ENCODE measurements at places on chromosomes 13 and 19.

- DNase-seq: no peak
Observed at GRCh38 chr19:58183817-58184215, 955 bp downstream of the ZNF274 start.

GRCh38 chr13:45258334-45258675, 57.5 kb upstream of the KCTD4 start:
- DNase-seq: peak; percentile 50

DNA sequence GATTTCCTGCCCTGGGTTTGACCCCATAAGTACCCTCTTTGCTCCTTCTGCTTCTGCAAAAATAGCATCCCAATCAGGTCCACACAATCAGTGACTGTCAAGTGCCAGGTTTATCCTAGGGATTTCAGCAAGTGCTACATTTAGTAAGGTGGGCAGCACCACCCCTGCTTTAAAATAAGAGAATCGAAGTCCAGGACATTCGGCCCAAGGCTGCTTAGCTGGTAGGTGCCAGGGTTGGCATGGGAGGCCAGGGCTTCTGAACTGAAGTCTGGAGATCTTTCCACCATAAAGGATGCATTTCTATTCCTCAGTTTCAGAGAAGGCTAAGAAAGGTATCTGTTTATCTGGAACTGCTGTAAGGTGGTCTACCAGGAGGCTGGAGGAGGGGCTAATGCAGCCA, 408.3 kb downstream of the ZNF536 start:
- DNase-seq: no peak

DNA sequence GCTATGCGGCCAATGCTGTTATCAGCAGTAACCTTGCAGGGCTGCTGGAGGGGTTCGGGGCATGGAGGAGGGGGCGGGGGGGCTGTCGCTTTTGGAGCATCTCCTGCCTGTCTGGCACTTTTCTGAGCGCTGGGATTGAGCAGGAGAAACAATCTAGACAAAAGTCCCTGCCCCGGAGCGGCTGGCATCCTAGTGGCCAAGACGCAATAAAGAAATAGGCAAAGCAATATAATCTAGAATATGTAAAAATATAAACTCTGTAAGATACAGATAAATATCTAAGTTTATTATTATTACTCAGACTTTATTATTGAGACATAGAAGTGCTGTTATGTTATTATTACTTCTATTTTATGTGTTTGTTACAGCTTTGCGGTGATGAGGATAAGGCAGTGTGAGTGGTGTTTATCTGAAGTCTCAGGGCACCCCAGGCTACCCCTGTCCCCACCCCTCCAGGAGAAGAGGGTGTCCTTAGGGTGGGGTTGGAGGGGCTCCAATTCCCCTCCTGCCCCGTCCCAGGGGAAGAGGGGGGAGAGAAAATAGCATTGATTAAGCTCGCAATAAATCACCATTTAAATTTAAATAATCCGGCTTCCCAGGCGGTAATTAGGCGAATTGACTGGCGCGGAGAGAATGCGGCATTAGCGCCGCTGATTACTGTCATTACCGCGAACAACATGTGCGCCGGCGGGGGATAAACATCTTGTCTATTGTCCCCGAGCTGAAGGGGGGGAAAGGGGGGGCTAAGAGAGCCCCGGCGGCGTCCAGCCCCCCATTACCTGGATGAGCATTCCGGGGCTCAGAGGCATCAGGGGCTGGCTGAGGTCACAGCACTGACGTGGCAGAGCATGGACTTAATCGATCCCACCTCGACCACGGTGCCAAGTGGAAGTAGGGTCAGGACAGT, 3.2 kb downstream of the NPAS1 start:
- no peak for DNase-seq

DNA sequence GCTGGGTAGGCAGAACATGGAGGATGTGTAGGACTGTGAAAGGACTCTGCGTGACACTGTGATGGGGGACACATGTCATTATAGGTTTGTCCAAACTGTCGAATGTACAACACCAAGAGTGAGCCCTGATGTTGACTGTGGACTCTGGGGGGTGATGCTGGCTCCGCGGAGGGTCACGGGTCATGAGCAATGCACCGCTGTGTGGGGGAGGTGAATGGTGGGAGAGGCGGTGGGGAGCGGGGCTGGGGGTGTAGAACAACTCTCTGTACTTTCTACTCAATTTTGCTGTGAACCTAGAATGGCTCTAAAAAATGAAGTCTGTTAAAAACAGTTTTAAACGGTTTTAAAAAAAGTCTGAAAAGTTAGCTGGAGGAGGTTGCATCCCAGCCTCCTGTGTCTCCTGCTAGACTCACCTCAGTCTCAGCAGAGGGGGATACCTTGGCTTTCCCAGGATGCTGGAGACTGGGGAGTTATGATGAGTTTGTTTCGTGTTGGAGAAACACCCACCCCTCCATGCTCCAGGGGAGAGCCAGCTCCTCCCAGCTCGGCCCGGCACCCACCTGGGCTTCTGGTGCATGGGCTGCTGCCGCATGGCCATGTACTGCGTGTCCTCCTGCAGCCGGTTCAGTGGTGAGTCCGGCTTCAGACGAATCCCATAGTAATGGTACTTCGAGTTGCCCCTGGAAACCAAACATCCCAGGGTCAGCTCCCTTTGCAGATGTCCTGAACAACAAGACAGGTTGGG, 34.7 kb upstream of the RANBP3 start:
- DNase-seq: peak; percentile 32

DNA sequence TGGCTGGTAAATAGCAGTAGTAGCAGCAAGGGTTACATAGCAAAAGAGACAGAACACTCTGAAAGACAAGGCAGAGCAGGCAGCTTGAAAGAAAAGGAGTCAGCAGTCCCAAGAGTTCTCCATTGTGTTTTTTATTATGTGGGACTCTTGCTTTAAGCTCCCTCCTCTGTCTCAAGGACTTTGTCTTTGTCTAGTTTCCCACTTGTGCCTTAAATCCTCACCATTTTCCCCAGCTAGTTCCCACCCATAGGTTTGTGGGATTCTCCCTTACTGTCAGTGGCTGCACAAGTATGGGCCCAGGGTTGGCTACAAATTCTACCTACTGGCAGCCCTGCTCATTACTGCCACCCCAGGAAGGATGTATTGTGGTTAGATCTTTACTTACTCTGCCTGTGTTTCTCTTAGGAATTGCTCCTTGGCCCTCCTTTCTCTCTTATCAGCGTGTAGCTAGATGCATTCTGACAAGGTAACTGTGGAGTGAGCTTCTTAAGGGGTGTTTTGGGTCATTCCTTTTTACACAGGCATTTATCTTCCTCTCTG, 413.4 kb upstream of the PCDH9 start:
- DNase-seq: no peak

DNA sequence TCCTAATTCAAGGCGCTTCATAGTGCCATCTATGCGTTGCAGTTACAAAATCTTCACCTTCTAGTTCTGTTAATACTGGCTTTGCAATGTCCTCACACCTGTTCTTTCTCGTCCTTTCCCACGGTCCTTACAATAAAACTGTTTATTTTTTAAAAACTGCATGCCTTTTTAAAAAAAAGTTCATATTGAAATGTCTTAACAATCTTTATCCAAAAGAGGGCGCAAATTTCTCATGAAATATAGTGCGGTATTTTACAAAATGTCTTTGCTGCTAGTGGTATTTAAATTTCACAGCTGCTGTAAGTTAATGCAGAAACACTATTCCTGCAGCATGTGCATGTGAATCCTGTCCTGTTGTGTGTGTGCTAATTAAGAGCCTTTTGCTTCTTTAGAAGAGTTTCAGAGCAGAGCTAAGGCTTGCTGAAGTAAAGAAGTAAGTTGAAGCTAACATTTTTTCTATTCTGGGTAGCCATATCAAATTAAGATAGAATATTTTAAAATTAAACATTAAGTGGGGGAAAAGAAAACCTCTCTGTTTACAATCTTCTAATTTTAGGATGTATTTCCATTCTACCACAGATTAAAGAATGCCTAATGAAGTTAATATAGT, 15.8 kb upstream of the CLDN10 start:
- DNase-seq: no peak

DNA sequence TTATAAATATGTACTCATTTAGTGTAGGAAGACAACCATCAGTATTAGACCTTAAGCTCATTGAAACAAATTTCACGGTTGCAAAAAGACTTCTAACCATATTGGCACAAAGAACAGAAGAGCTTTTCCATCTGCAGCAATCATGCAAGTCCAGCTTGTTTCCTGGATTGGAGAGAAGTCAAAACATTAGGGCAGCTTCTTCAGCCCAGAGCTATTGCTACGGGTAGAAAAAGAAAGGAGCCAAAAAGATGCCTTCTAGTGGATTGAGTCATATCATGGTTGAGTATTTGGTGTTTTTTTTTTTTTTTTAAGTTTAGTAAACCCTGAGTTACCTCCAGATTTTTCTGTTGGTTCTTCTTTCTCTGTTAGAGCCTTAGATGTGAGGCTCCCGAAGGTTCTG, 99.8 kb downstream of the WDFY2 start:
- DNase-seq: no peak

DNA sequence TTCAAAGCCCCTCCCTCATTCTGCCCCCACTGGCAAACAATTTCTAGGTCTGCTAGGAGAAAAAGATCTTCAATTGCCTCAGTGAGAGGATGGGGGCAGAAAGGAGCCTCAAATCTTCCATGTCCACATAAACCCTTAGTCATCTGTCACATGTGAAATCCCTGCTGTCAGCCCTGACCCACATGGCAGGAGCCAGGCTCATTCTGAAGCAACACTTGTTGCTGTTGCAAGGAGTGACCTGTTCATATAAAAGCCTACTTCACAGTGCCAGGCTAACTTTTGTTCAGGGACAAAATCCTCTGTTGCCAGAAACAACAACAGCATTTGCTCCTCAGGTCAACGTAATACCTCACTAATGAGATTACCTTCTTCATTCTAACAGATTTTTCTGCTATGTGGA, 70.5 kb downstream of the IRS2 start:
- peak; percentile 66 for DNase-seq

DNA sequence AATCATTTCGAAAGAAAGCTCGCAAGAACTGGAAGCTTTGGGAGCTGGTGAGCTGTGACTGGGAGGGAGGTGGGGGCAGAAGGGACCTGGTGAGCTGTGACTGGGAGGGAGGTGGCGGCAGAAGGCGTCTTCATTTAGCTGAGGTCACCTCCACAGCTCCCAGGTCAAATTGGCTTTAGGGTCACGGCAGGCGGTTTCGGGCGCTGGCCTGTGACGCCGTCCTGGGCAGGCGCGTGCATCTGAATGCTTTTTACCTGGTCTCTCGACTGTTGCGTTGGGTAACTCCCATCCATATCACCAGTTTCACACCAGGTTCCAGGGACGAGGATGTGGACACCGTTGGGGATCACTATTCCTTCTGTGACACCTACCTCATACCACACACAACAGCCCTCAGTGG, 29.2 kb downstream of the C2CD4C start:
- DNase-seq: no peak

- DNase-seq: no peak
Observed at GRCh38 chr13:50355797-50356196, 340.6 kb downstream of the KCNRG start.

DNA sequence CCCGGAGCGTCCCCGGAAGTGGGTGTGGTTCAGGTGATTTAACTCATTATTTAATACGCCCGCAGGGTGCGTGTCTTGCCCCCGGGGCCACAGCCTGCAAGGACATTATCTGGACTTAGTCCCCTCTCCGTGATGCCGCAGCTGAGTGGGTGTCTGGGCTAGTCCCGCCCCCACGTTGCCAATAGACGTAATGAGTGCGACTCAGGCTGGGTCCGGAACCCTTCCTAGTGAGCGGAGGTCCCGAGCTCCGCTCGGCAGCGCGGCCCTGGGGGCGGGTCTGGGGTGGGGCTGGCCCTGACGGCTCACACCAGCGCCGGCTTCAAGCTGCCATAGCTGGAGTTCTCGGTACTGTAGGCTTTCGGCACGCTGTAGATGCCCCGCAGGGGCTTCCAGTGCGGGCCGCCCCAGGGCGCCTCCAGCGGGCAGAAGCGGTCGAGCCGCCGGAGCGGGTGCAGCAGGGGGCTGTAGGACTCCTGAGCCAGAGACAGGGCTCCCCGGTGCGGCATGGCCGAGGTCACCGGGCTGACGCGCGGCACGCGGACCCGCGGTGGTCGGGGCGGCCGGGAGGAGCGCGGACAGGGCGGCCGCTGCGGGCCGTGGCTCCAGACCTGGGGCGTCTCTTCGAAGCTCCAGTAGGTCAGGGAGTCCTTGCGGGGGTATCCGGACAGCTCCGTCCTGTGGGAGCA, 918 bp upstream of the LHB start:
- DNase-seq: peak; percentile 57

DNA sequence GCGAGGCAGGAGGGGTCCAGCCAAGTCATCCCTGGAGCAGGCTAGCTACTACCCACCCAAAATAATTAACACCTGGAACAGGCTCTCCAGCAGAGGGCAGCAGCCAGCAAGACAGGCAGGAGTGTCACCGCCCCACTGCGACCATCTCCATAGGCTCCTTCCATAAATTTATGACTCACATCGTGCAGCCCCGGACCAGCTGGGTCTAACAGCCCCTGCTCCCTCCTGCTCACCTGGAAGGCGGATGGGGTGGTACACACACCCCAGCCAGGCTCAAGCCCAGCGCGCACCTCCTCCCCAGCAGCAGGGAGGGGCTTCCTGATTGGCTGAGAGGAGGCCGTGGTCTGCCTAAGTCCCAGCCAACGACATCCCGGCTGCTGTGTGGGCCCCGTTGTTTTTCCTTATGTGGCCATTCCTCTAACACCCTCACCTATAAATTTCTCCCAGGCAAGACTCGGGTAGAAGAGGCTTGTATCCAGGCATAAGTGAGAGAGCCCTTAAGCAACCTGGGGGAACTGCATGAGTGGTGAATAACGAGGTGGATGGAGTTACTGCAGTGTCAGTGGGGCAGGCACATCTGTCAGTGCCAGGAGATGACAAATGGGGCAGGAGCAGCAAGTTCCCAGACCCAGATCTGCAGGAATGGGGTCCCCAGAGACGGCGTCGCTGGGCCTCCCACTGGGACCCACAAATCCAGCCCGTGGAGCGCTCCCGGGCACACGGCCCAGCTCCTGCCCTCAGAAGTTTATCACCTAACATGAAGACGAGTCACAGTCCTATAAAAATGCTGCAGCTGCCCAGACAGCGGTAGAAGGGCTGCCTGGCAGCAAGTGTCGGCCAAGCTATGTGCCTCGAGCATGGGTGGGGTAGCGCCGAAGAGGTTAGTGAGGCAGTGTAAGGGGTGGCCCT, 43.1 kb downstream of the CEBPG start:
- no peak for DNase-seq

- no peak for DNase-seq
Observed at GRCh38 chr19:359653-359925, 15.0 kb upstream of the MIER2 start.

DNA sequence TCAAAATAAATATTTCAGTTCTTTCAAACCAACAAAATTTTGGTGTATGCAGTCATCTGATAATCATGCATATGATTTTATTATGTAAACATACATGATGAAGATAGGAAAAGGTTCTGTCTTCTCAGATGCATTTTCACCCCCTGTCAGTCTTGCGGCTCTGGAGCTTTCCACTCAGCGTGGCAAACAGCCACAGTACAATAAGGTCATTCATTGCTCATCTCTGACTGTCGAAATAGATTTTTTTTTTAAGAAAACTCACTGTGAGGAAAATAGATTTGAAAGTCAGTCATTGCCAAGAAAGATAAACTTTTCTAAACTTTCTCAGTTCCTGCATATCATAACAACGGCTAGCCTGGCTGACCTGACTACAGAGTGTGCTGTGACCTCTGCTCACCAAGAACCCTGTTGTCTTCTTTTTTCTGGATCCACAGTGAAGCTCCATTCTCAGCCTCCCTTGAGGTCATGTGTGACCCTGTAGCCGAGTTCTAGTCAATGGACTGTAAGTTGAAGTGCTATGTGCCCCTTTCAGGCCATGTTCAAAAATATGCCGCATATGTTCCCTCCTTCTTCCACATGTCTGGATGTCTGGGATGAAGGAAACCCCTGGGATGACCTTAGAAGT, 519.6 kb downstream of the KLF5 start:
- no peak for DNase-seq

Data from right lobe of liver (tissue), 6 donors.